ENCODE measurements at places on chromosomes 5 and 9.

DNA sequence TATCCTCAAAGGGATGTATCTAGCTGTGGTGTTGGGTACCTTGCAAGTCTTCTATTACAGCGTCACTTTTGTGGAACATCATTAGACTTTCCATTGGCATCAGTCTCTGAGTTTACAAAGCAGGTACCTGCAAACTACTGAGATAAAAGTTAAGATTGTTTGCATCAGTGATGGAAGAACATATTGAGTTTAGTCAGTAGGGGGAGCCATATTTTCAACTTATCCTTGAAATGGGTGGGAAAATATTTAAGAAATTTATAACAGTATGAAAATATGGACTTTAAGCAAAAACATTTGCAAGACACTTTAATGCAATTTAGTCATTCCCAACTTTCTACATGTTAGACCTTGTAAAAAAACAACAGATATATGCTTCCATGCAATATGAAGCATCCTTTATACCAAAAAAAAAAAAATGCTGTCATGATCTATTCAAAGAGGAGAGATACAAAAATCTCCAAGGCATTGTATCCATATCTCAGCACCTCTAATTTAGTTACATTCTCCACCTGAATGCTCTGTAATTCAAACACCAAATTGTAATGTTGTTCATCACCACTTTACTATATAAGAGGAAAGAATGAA lies 98.6 kb upstream of the ADAMTS19 start:
- no peak for DNase-seq

GRCh38 chr9:111630182-111630963 lies 761 bp upstream of the DNAJC25 start:
- DNase-seq = no peak

DNA sequence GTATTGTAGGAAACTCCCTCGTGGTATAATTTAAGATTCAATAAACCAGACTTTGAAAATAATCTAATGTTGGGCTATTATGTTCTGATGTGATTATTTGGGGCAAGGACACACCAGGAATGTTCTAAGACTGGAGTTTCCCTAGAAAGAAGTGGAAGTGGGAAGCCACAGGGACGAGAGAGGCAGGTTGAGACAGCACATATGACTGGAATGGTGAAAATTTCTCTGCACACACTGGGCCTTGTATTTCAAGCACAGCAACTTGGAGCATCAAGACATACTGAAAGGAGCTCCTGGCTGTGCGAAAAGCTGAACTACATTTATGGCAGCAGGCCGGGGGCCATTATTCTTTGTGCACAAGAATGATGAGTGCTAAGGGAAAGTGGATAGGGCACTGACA lies 98.2 kb downstream of the CETN3 start:
- no peak for DNase-seq

DNA sequence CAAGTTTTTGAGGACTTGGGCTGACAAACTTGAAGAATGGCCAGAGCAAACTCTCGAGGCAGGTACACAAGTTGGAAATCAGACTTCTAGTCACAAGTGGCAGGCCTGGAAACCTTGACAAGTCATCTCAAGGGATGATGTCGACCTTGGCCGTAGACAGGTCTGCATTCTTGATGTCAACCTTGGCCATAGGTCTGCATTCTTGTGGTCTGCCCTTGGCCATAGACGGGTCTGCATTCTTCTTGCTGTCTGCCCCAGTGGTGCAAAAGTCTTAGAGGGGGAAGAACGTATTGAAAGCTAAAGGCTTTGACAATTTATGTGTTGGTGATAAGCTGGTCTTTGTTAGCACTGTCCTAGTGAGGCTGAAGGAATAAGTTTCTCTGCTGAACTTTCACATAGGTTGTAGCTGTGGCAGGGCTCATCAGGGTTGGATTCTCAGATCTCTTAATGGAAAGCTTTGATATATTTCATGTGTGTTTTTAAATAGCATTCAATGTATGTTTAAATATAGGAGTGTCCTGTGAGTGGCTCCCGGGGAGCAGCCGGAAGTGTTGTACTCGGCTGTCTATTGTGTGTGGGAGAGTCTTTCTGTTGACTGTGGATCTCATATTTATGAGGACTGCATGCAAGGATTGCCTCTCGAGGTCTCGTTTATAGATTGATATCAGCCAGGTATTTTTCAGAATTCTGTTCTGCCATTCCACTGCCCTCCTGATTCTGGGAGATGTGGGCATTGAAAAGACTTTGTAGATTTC lies 27.0 kb downstream of the SUB1 start:
- peak; percentile 63 for DNase-seq

DNA sequence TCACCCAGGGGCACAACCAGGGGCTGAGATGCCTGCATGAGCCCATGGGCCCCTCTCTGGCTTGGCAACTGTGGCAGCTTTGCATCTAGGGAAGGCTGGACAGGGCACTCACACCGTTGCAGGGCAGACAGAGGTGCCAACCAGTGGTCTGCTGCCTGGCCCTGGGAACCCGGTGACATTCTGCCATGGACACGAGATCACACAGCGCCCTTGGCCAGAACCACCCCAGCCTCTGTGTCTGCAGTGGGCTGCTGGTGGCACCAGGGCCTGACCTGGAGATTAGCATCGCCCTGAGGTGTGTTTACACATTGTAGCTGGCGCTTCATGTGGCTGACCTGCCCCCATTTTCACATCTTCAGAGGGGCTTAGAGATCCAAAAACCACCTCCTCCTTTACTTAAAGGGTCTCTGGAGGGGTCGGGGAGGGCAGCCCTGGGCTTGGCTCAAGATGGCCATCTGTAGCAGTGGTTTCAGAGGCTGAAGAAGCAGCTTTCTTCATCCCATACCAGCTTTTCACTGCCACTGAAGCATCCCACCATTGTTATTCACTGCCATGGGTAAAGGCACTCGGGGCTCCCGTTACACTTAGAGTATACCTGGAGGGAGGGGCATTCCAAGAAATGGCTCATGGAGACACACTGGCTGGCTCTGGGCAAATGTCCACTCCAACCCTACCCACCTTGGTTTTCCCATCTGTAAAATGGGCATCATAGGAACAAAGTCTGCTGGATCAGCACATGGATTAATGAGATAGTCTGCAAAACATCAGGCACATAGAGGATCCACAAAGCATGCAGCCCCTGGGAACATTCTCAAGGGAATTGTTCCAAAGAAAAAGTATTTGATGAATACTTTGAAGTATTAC lies 11.4 kb downstream of the DCANP1 start:
- DNase-seq = no peak

- DNase-seq = no peak
Measured at GRCh38 chr5:17178373-17178675, 39.1 kb upstream of the BASP1 start.

GRCh38 chr9:124652615-124653393 lies 118.3 kb downstream of the NR6A1 start:
- no peak for DNase-seq

GRCh38 chr5:171023508-171023907 lies 161.7 kb downstream of the RANBP17 start:
- DNase-seq = no peak

GRCh38 chr9:136306211-136307208 lies 2.6 kb upstream of the CCDC187 start:
- no peak for DNase-seq

GRCh38 chr5:174239718-174240117 lies 194.2 kb downstream of the NSG2 start:
- DNase-seq = no peak

GRCh38 chr9:20563917-20564316 lies 58.4 kb downstream of the MLLT3 start:
- DNase-seq = no peak

DNA sequence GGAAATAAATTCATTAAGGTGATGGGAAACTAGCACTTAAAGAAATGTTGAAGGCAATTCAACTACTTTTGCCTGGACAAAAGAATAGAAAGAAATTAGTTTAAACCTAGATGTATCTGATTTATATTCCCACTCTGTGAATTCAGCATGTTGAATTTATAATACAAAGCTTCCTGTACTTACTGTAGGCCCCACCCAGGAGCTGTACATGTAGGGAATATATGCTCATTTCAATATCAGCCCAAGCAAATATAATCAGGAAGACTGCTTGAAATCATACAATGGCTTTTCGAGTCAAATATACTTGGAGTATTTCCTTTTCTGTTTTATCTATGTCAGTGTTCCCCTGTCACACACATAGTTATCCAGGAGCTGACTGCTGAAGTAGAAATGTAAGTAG lies 102.1 kb downstream of the OTULIN start:
- no peak for DNase-seq

DNA sequence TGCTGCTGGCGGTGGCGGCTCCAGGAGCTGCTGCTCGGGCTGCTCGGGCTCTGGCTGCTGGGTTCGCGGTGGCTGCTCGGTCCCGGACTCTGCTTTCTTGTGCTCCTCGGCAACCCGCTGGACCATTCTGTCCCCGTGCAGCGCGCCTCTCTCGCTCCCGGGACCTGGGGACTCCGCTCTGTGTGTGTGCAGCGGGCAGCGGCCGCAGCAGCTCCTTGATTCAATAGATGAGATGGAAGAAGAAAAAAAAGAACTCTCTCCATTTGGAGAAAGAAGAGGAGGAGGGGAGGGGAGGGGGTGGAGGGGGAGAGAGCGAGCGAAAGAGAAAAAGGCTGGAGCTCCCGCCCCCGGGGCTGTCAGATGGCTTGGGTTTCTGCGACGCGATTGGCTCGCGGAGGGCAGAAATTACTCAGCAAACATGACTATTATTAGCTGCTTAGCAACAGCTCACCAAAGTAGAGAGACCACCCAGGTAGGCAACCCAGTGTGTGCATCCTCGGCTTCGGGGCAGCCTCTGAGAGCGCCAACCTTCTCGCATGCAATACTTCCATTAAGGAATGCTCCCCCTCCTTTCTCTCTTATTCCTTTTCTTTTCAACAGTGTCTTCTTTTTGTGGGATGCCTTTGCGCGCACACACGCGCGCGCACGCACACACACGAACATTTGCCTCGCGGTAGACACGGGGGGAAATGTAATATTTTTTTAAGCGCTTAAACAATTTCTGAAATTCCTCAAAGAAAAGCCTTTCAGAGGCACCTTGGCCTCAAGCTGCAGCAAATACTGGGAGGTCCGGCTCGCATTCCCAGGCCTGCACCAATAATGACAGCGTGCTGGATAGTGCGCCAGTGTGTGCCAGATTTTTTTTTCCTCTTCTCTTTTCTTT lies 7.6 kb downstream of the PTCH1 start:
- peak; percentile 97 for DNase-seq

GRCh38 chr9:94700445-94700844 lies 26.1 kb upstream of the AOPEP start:
- DNase-seq = no peak

GRCh38 chr5:6759401-6759800 lies 46.2 kb downstream of the TENT4A start:
- DNase-seq = no peak

DNA sequence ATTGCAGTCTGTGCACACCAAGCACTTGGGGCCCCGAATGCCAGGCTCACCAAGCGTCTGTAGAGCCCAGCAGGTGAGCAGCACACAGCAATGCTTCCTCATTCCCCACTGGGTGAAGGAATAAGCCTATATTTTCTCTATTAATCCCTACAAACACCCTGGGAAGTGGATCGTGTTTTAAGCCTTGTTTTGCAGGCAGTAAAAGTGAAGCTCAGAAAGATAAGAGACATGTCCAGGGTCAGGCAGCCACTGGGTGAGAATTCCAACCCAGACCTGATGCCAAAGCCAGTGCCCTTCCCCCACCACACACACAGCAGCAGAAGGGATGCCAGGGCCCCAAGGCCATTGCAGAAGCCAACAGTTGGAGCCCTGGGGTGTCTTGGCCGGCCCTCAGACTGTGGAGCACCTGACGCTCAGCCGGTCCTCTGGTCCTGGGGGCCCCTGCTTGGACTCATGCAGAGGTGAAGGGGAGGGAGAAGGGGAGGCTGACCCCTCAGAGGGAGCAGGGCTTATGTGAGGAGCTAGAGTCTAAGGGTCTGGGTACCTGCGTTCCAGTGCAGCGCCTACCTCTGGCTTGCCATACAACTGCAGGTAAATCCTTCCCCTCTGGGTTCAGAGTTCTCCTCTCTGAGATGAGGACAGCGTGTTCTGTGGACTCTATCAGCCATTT lies 26.3 kb upstream of the SYNPO start:
- DNase-seq = no peak

DNA sequence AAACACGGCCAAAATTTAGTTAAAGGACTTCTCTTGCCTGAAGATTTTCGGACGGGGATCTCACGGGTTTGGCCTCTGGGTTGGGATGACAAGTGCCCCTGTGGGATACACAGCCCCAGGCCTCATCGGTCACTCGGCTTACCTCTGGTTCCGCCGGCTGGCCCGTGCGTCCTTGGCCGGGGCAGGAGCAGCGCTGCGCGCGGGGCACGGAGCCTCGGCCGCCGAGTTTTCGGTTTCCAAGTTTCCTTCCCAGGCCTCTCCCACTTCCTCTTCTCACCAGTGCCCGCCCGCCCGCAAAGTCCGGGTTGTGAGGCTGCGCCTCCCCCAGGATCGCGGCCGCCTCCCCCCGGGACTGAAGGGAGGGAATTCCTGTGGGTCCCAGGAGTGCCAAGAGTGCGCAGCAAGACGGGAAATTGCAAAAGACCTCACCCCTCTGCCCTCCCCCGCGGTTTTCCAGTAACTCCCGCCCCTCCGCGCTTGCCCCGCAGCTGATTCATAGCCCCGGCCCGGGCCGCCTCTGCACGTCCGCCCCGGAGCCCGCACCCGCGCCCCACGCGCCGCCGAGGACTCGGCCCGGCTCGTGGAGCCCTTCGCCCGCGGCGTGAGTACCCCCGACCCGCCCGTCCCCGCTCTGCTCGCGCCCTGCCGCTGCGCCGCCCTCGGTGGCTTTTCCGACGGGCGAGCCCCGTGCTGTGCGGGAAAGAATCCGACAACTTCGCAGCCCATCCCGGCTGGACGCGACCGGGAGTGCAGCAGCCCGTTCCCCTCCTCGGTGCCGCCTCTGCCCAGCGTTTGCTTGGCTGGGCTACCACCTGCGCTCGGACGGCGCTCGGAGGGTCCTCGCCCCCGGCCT lies at the start of gene OSMR:
Gene OSMR, plus strand, starts transcription at position 487 of the 853 bp plus-strand sequence. CDS start 23,033 bp downstream, outside the sequence.
- no peak for DNase-seq

DNA sequence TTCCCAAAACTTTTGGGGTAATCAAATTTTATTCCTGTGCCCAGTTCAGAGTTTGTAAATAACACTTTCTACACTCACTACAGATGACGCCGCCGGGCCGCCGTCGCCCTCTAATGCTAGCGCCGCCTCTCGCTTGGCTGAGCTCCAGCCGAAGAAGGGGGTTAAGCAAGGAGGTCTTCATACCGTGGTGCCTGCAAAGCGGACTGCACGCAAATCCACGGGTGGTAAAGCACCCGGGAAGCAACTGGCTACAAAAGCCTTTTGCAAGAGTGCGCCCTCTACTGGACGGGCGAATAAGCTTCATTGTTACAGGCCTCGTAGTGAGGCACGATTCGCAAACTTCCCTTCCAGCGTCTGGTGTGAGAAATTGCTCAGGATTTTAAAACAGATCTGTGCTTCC lies 280.4 kb downstream of the MEF2C start:
- DNase-seq = no peak

DNA sequence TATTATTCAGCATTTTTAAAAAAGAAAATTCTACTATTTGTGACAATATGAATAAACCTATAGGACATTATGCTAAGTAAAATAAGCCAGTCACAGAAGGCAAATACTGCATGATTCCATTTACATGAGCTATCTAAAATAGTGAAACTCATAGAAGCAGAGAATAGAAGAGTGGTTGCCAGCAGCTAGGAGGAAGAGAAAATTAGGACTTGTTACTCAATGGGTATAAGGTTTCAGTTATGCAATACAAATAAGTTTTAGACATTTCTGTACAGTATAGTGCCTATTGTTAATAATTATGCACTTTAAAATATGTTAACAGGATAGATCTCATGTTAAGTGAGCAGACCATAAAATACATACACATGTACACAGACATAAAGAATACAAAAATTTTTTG lies 73.8 kb upstream of the SPINK5 start:
- DNase-seq = no peak
